B cell (primary cell): ENCODE measurements at places on chromosomes 2 and 18.

- DNase-seq, result no peak
Measured at GRCh38 chr2:133732982-133733900, 165.0 kb upstream of the NCKAP5 start.

DNA sequence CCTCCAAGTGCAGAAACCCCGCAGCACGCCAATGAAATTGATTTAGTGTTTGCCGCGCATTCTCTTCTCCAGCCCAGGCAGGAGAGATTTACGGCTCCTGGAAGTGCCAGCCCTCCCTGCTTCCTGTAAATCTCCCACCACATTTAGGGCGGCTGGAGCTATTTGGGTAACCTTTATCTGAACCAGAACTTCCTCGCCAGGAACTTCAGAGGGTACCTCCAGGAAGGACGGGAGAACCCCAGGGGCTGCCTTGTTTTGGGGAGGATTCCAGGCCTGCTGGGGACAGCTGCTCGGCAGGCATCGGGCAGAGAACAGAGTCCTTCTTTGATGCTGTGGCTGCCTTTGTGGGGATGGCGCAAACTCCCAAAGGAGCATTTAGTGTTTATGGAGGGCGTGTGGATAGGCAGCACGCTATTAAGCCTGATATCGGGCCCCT, 122.0 kb upstream of the MYCN start:
- no peak for DNase-seq

- no peak for DNase-seq
Measured at GRCh38 chr18:67260841-67261240, 255.7 kb downstream of the DSEL start.

DNA sequence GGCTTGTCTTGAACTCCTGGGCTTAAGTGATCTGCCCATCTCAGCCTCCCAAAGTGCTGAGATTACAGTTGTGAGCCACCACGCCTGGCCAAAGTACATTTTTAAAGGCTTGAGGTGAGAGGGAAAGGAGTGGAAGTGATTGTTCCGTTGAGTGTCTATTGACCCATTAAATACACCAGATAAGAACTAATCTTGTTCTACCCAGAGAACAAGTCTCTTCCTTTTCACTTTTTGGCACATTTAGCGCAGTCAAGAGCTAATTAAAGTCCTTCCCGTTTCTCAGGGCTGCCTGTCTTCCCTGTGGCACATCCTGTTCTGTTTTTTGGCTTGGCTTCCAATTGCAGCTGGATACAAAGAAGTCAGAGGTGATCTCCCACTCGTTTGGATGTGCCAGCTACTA, 172.3 kb downstream of the ALPK2 start:
- DNase-seq, result no peak

DNA sequence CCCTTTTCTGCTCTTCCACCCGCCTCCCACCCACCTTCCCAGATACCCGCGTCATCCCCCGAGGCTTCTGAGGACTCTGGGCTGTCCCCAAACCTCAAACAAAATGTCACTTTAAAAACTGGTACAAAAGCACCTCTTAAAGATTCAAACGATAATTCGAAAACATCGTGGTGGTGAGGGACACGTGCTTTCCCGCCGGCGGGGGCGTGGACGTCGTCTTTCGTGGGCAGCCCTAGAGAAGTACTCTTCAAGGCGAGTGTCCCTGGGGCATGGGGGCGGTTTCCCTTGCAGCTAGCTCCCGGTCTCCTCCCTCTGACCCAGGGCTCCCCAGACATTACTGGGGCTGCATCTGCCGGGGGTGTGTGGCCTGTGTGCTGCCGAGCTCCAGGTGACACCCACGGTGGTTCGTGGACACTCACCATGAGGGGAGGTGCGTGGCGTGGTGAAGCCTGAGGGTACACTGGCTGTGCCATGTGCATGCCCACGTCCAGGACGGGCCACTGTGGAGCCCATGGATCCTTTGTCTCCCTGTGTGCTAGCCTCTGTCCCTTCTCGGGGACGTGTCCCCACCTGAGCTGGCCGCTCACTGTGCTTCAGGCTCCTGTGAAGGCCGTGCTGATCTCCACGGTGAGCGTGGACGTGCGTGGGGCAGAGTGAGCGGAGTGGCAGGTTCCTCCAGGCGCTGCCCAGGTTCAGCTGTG, 117.8 kb downstream of the NFATC1 start:
- no peak for DNase-seq

GRCh38 chr2:47310801-47311560, 92.0 kb upstream of the MSH2 start:
- no peak for DNase-seq

DNA sequence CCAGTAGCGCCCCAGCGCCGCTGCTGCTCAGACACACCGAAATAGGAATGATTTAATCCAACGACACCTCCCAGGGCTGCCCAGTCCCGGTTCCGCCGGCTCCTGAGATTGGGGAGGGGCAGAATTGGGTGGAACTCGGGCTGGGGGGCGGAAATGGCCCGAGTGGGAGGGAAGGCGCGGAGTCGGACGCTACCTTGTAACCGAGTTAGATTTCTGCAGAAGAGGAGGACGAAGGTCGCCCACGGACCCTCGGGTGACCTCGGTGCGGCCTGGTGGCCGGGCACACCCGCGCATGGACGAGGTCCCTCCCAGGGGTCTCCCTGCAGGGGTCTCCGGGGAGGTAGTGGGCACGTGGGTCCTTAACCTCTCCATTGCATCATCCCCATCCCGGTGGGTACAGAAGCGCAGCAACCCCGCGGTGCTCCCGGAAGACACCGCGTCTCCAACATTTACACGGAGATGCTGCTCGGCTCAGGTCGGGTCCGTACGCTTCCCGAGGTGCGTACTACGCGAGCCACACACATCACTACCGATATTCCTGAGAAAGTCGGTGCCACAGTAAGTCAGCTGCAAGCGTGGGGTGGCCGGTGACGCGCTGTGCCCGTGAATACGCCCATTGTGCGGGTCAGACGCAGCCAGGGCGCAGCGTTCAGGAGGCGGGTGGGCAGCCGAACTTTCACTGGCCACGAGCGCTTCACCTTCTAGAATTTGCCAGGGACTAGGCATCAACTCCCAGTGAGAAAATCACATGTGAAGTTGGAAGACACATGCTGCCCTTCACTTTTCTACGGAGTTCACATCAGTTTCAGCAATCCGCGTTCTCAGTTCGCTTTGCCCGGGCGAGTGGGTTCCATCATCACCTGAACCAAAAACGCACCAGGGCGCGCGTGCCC, 3.0 kb downstream of the ZNF516 start:
- DNase-seq, result no peak

GRCh38 chr2:228083131-228083530, 98.4 kb downstream of the SPHKAP start:
- DNase-seq, result no peak
